ENCODE measurements at places on chromosomes 12 and 14. TPM values are rescaled to one million over a fixed set of nuclear protein-coding genes. Genes with fewer than 3 reads are reported as not detected.

The ZNF219 gene
- 20.3 TPM for total RNA-seq

The EPS8 gene
- 97.5 TPM for total RNA-seq

DNA sequence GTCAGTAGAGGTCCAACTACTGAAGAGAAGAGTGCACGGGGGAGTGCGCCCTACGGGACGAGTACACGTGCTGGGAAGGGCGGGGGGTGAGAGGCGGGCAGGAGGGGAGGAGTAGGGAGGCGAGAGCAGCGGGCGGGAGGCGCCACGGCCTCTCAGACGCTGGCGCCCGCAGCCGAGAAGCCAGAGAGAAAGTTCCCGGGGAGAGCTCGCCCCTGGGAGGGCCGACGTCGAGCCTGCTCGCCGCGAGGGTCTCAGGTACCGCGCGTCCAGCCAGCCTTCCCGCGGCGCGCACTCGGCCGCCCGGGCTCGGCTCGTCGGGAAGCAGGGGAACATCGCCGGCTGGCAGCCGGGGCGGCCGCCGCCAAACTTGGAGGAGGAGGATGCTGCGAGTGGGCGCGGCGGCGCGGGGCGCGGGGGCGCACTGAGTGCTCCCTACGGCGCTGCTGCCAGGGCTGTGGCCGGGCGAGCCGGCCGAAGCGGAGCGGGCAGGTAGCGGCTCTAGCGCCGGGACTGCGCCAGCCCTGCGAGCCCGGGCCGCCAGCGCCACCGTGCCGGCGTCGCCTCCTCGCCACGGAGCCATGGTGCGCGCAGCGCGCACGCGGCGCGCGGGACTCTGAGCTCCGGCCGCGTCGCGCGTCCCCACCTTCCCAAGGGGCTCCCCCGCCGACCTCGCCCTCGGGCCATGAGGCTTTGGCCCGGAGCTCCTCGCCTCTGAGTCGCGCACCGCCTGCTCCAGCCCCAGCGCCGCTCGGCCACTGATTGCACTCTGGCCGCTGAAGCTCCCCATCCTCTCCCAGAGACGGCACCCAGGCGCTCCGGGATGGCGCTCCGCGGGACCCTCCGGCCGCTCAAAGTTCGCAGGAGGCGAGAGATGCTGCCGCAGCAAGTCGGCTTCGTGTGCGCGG lies at the start of gene SLC24A4:
Gene SLC24A4 (plus strand): TSS at position 155 of the 905 bp plus-strand sequence. CDS start 666 bp downstream, at position 821.
- no peak for DNase-seq

- no peak for DNase-seq
These were observed 239.8 kb upstream of the NPAS3 start for GRCh38 chr14:32698831-32699230.

GRCh38 chr14:31712244-31713127 lies 151.3 kb downstream of the NUBPL start:
- DNase-seq = no peak

The SPX gene
- not detected for total RNA-seq

The ENDOU gene
- total RNA-seq = 0.42 TPM

GRCh38 chr14:72815430-72815829 lies 78.5 kb downstream of the DPF3 start:
- DNase-seq = no peak

GRCh38 chr12:122721057-122721545 lies 4.5 kb upstream of the HCAR3 start:
- no peak for DNase-seq

- DNase-seq = no peak
These were observed 62.3 kb downstream of the BEGAIN start for GRCh38 chr14:100524933-100525243.

- no peak for DNase-seq
These were observed 72.8 kb upstream of the NPAS3 start for GRCh38 chr14:32865827-32866376.

DNA sequence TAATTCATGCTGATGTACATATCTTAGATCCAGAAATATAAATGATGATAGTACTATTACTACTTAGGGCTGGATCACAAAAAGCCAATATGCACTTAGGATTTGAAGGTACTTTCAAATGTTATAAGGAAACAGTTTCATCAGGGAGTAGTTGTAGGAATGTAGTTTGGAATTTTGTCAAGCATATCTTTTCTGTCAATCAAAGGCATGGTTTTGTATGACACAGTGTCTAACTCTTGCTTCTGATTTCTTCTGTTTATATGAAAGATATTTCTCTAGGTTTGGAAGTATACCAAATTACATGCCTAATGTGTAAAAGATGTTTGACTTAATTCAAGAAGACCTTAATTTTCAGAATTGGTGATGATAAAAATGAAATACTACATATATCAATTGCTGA lies 135.7 kb downstream of the RAD51B start:
- DNase-seq = no peak

DNA sequence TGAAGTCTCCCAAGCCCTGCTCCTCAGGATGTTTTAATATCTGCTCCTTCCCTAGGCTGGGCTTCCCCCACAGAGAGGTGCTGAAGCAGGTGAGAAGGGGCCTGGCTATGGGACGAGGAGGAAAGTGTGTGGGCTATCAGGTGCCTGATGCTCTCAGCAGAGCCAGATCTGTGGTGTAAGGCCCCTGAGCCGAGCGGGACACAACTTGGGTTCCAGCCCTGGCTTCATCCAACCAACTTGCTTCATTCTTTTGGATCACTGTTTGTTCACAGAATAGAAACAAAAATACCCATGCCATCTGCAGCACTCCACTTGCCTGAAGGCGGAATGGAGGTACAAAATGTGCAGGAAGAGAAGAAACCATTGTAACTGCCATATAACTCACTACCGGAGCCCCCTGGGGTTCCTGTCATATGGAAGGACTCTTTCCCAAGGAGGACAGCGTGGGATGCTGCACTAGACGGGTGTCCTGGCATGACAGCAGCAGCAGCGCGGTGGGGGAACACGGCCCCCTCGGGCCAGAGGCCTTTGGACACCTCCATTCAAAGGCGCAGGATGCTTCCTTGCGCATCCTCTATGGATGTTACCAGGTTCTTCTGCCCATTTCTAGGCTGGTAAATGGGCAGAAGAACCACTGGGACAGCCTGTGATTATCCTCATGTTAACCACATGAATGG lies 95.8 kb downstream of the CRACR2A start:
- no peak for DNase-seq

- no peak for DNase-seq
These were observed 13.6 kb upstream of the FOXN3 start for GRCh38 chr14:89430391-89431236.

The VTI1B gene
- total RNA-seq = 75.5 TPM

The ACSM4 gene
- total RNA-seq = not detected

DNA sequence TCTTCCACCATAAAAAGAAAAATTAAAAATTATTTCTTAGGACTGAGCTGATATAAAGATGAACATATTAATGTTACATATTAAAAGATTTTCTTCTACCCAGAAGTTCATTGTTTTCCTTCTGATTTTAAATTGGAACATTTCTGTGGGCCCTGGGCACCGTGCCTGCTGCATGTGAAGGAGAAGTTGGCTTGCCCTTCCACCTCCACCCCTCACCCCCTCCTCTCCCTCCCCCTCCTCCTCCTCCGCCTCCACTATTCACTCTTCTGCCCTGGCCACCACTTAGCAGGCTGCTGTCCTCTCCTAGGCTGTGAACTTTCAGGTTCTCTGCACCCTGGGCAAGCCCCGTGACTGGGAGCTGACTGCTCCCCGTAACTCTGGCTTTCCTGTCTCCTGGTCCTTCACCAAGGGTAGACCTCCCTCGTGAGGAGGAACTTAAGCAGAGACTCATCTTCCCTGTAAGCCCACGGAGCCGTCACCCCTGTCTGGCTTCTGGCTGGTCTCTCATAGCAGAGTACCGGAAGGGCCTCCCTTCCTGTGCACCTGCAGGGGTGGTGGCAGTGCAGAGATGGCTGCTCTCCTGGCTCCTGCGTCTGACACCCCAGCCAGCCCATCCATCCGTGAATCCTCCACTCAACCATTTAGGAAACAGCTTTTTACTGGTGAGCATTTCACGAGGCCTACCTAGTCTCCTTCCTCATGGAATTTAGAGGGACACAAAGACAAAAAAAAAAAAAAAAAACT lies 12.8 kb downstream of the TUNAR start:
- DNase-seq = no peak

- no peak for DNase-seq
These were observed 17.9 kb downstream of the HRK start for GRCh38 chr12:116863275-116863767.

- no peak for DNase-seq
These were observed 2.7 kb upstream of the KLC1 start for GRCh38 chr14:103626146-103626850.

DNA sequence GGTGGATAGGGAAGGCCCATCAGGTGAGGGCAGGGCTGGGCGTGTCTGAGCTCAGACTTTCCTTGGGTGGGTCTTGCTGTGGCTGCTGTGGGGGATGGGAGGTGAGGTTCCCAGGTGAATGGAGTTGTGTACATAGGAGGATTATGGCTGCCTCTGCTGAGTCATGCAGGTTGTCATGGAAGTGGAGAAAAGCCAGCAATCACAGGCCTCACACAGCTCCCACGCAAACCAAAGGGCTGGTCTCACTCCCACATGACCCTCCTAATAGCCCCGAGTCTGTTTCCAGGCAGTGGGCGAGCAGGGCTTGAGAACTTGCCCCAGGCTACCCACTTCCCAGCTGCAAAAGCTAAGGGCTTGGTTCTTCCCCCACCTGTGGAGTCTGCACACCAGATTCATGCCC lies 149.5 kb downstream of the IPO8 start:
- no peak for DNase-seq

GRCh38 chr12:53345486-53346188 lies 9.5 kb upstream of the SP7 start:
- DNase-seq = no peak

DNA sequence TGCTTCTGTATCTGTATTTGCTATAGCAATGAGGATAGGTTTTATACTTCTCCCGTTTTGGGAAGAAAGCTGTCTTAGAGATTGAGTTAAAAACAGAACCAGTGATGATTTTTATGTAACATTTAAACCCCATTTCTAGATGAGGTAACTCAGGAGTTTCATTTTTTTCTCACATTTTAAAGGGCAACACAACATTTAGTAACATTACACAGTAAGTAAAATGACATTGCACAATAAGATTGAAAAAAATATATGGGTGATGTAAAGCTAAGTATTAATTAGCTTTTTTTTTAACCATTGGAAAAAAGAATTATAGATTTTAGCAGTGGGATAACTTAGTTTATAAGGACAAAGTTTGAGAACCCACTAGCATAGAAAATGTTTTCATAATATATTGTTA lies 25.2 kb upstream of the SCFD1 start:
- DNase-seq = no peak

DNA sequence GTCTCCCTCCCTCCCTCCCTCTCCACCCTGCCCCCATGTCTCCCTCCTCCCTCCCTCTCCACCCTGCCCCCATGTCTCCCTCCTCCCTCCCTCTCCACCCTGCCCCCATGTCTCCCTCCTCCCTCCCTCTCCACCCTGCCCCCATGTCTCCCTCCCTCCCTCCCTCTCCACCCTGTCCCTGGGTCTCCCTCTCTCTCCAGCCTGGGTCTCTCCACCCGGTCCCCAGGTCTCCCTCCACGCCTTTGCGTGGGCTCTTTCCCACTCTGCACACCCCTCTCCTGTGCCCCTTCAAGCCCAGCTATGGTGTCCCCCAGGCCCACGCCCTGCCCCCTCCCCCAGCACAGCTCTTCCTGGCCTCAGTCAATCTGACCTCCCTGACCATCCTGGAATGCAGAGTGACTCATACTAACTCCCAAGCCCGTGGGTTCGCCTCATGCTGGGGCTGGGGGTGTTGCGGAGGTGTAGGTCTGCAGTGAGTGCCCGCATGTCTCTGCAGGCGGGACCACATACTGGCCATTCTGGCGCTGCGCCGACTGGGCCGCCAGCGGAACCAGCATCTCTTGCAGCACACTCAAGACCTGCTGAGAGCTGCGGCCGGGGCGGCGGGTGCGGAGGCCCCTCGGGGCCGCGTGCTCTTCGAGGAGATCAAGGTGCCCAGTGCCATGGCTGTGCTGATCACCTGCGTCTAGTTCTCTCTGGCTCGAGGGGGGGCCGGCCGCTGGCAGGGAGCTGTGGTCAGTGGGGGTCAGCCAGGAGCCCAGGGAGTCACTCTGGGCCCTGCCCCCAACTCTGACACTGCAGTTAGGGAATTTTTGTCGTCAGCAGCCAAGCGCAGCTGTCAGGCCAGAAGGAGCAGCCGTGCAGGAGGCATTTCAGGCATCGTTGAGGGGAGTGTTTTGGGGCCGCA lies 13.5 kb upstream of the TNFAIP2 start:
- no peak for DNase-seq

DNA sequence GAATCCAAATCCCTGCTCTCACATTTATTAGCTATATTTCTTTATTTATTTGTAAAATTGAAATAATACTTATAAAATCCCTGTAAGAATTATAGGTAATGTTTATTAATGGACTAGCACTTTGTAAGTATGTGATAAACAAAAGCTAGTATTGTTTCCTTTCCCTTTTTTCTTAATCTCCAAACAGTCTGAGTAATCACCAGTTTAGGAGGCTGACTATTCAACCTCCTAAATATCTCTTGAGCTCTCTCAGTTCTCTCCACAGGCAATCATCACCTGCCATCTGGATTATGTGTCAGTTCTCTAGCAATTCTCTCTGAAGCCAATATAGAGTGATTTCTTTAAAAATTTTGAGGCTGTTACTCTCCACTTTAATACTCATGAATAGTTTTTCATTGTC lies 9.2 kb upstream of the LYZ start:
- no peak for DNase-seq

GRCh38 chr14:76282581-76282980 lies 93.4 kb upstream of the ESRRB start:
- DNase-seq = no peak
